ENCODE measurements at places on chromosomes 16 and 17.

DNA sequence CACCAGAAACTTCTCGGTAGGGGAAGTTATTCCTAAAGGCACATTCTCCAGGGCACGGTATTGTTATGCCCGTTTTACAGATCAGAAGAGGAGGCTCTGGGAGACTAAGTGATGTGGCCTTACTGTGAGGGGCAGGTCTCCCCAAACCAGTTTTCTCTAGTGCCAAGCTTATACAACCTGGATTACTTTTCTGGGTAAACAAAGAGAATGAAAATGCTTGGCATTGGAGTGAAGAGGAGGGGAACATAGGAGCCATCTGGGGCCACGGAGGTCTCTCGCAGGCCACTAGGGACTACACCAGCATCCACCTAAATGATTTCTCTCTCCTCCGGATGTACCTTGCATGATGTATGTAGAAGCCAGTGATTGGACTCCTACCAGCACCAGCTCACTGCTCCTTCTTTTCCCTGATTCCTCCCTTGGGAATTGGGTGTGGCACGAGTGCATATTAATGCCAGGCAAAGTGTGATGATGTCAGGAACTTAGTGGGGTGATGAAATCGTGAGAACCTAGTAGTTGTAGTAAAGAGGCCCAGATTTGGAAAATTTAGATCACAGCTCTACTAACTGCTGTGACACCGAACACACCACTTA, 674 bp downstream of the TOM1L1 start:
- no peak for DNase-seq
- H3K4me3 ChIP-seq, result no peak overlapping the region
- H3K27ac ChIP-seq, result no peak overlapping the region
- H3K27me3 ChIP-seq, result peaks cover 40% of the 10 kb centered on the region
- H3K36me3 ChIP-seq, result no peaks in the 10 kb centered on the region

DNA sequence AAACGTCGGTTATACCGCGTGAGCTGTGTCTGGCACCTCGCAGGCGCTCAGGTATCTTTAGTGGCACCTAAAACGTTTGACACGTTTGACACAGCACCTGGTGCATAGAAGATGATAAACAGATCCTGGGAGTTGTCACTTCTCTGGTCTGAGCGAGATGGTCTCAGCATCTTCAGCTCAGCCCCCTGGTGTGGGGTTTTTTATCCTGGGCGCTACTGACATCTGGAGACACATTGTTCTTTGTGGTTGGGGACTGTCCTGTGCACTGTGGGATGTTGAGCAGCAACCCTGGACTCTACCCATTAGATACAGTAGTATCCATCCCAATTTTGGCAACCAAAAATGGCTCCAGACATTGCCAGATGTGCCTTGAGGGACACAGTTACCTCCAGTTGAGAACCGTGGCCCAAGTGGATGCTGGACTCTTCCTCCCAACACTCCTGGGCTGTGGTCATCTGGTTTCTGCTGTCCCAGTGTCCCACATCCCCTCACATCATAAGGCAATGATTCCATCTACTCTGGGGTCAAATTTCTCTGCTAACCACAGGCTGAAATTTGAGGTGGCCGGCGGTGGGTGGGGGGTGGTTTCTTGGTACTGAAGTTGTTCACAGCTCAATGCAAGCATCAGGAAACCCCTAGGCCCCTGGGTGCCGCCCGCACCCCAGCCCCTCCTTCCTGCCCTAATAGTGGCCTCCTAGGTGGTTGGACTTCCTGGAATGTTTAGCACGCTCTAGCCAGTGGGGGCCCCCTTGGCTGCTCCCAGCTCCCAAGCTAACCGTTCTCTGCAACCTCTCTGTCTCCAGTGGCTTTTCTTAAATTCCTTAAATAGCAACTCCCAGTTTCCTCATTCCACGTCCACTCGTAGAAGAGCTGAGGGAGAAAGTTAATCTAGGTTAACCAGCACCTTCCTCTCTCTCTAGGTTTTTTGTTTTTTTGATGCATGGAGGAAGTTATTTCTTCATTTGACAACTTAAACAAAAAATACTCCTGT, 124.8 kb downstream of the ABCC1 start:
- no peak for DNase-seq
- H3K36me3 ChIP-seq, result peaks cover 46% of the 10 kb centered on the region
- H3K4me1 ChIP-seq, result peaks cover 12% of the 10 kb centered on the region

- peak overlapping the region; percentile 4 for H3K4me3 ChIP-seq
- H3K27ac ChIP-seq, result peak overlapping the region; percentile 63
- H3K36me3 ChIP-seq, result no peaks in the 10 kb centered on the region
Measured at GRCh38 chr17:45371414-45372324, 54.8 kb upstream of the MAP3K14 start.

DNA sequence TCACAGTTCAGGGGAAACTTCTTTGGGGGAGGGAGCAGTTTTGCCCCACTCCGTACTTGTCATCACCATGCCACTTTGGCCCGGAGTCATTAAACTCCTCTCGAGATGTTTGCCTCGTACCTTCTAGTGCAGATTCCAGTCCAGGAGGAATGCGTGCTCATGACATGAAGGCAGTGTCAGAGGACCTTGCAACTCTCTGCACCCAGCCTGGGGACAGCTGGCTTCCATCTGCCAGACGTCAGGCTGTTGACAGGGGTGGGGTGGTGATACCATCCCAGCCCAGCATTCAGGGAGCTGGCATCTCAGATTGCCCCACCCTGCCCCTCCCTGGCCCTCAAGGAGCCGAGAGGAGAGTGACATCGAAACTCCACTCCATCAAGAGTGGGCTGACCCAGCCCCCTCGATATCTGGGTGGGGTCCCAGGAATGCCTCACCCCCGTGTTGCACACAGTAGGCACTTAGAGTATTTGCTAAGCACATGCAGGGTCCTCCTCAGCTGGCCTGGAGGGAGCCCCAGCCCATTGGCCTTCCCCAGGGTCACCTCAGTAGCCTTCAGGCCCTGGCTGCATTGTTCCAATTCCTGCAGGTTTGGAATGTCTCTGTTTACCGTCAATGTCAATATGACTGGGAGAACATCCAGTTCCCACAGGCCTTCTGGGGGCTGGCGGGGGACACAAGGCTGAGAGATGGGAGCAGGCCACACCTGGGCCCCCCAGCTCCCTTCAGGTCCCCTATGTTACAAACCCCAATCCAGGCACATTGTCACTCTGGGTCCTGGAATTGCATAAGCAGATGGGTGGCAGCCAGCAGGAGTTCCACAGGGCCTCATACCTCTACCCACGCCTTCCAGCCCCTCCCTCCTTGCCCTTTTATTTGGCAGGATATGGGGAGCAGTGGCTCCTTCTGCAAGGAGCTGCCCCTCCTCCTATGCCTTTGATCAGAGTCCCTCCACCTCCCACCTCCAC, 21.3 kb upstream of the EMP2 start:
- DNase-seq, result no peak
- H3K27ac ChIP-seq, result no peak overlapping the region
- H3K4me1 ChIP-seq, result no peaks in the 10 kb centered on the region
- H3K27me3 ChIP-seq, result peaks cover 44% of the 10 kb centered on the region
- H3K4me3 ChIP-seq, result no peak overlapping the region
- H3K36me3 ChIP-seq, result no peaks in the 10 kb centered on the region

DNA sequence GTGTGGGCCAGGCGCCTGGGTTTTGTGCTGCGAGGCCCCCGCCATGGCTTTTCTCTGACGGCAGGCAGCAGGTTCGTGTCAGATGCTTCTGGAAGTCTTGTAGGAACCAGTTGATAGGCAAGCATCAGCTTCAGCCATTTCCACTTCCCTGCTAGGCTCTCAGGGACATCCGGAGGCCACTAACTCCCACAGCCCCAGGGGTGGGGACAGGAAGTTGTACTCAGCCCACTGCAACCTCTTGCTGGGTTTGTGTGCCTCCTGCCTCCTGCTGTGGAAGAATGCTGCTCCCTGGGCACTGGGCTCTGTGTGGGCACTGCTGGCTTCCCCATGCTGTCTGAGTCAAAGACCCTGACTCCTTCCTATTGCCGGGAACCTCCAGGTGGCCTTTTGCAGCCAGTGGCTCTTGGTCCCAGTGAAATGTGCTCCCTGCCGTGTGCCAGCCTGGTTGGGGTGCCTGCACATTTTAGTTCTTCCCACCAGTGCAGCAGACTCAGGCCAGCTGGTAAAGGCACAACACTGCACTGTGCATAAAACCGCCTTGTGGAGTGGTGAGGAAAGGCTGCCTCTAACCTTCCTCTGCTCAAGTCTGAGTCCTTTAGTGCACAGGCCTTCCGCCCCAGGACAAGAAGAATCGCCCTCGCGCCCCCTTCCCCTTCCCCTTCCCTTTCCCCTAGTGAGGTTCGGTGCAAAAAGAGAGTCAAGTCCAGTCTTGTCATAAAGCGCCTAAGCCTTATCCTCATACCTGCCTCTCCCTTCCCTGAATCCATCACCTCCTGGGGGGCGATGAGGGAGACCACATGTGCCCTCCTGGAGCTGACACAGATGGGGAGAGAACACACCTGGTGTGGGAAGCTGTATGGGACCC, 16.6 kb downstream of the LDHD start:
- DNase-seq, result no peak
- peaks cover 5% of the 10 kb centered on the region for H3K36me3 ChIP-seq
- peak overlapping the region; percentile 22 for H3K27ac ChIP-seq
- H3K27me3 ChIP-seq, result no peaks in the 10 kb centered on the region
- no peak overlapping the region for H3K4me3 ChIP-seq
- peaks cover 14% of the 10 kb centered on the region for H3K4me1 ChIP-seq

DNA sequence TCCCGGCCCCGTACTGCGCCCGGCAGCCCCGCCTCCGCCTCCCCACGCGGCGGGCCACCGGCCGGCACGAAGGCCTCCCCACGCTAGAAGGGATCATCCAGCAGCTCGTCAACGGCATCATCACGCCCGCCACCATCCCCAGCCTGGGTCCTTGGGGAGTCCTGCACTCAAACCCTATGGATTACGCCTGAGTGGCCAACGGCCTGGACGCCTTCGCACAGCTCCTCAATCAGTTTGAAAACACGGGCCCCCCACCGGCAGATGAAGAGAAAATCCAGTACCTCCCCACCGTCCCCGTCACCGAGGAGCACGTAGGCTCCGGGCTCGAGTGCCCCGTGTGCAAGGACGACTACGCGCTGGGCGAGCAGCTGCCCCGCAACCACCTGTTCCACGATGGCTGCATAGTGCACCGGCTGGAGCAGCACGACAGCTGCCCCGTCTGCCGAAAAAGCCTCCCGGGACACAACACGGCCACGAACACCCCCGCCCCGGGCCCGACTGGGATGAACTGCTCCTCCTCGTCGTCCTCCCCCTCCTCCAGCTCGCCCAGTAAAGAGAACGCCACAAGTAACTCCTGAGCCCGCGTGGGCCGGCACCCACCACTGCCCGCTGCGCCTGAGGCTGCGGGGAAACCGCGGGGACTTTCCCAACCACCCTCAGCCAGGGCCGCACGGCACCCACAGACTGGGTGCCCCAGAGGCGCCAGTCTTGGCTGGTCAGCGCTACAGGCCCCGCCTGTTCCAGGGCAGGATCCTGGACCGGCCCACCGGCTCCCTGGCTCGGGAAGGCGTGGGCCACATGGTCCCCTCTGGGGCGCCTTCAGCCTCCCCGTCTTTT, 39.0 kb upstream of the AKAP1 start:
- peak overlapping the region; percentile 70 for H3K4me3 ChIP-seq
- peaks cover 20% of the 10 kb centered on the region for H3K4me1 ChIP-seq
- no peak for DNase-seq
- H3K27ac ChIP-seq, result no peak overlapping the region
- H3K27me3 ChIP-seq, result peaks cover 84% of the 10 kb centered on the region

- H3K27ac ChIP-seq, result no peak overlapping the region
- peaks cover 2% of the 10 kb centered on the region for H3K36me3 ChIP-seq
- H3K4me3 ChIP-seq, result no peak overlapping the region
- no peak for DNase-seq
- no peaks in the 10 kb centered on the region for H3K4me1 ChIP-seq
Measured at GRCh38 chr16:72639494-72639893, 408.4 kb downstream of the ZFHX3 start.

DNA sequence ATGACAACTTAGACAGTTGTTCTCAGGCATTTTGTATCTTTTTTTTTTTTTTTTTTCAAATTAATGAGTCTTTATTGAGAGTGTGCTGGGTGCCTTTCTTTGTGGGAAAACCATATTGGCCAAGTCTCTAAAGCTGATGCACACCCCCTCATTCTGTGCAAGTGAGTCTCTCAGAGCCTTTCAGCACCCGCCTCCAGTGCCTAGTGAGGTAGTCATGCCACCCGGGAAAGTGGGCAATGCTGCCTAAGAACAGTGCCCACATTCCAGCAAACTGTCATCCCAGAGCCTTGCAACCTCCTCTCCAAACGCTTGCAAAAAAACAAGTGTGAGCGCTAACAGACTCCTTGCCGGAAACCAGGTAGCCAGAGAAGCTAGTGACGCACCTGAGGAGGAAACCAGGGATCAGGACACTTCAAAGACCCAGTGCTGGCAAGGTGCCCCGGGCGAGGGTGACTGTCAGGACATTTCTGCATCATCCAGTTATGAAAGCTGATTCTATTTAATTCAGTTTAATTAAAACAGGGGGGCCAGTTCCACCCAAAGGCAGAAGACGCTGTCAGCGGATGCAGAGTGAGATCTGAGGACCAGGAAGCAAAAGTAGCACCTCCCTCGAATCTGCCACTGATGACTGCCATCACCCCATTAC, 34.9 kb downstream of the SMARCE1 start:
- H3K4me3 ChIP-seq, result peak overlapping the region; percentile 75
- H3K4me1 ChIP-seq, result peaks cover 74% of the 10 kb centered on the region
- no peaks in the 10 kb centered on the region for H3K27me3 ChIP-seq
- peak; percentile 81 for DNase-seq
- H3K36me3 ChIP-seq, result peaks cover 16% of the 10 kb centered on the region

DNA sequence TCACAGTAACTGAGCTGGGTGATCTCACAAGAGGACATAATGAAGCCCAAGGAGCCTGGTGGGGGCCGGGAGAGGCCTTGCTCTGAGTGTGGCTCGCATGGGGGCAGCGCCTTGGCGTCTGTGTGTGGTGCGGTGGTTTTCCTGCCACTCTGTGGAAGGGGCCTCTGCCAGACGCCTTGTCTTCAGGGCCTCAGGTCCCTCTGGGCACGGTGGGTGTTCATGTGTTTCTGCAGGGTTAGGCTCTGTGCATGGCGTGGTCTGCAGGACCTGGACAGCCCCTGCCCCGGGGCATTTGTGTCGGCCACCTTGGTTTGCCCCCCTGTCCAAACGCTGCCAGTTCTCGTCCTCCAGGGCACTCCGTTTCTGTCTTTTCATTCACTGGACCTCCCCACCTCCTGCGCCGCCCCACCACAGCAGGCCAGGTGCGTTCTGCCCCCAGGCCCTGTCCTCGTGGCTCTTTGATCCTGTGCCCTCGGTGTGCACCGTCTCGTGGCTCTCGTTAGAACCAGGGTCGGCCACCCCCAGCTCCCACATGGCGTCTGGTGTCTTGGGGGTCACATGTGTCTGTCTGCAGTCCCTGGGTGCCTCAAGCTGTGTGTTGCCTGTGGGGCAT, 43.7 kb upstream of the ZNF750 start:
- peak overlapping the region; percentile 99 for H3K27ac ChIP-seq
- no peaks in the 10 kb centered on the region for H3K27me3 ChIP-seq
- H3K4me3 ChIP-seq, result peak overlapping the region; percentile 71
- H3K36me3 ChIP-seq, result peaks cover 27% of the 10 kb centered on the region
- peaks cover 83% of the 10 kb centered on the region for H3K4me1 ChIP-seq

DNA sequence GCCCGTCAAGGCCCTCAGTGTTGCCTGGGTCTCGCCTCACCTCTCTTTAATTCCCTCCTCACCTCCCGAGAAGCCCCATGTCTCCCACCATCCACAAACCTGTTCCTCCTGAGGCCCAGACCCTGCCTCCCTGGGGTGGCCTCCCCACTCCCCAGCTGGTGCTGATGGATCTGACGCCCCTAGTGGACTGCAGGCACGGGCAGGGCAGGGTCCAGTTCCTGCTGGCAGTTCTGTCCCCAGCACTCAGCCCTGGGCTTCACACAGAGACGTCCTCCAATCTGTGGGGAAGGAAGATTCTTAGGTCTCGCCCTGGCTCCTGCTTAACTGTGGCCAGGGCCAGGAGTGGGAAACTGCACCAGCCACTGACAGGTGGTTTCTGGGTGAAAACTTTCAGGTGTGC, 108.8 kb downstream of the AMFR start:
- H3K27me3 ChIP-seq, result no peaks in the 10 kb centered on the region
- H3K4me1 ChIP-seq, result peaks cover 12% of the 10 kb centered on the region
- no peaks in the 10 kb centered on the region for H3K36me3 ChIP-seq
- H3K27ac ChIP-seq, result peak overlapping the region; percentile 29
- no peak for DNase-seq

Measured in central memory CD8-positive, alpha-beta T cell (primary cell).